ENCODE measurements at places on chromosomes 1 and 21.

DNA sequence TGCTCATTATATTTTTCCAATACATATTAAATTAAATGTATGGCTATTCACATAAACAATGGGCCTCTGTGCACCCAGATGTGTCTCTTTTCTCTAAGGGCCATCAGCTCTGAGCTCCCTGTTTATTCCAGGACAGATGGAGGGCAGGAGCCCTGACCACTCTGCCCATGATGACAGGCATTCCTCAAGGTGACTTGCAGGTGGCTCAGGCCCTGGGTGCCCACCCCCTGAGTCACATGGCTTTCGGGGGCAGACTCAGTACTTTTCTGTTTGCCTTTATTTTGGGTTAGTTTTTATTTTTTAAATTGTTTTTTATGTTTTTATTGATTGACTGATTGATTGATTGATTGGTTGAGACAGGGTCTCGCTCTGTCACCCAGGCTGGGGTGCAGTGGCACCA is 6.4 kb upstream of the LRP8 start:
- no peak for DNase-seq

GRCh38 chr1:62727656-62728407 is 39.6 kb upstream of the DOCK7 start:
- no peak for DNase-seq

DNA sequence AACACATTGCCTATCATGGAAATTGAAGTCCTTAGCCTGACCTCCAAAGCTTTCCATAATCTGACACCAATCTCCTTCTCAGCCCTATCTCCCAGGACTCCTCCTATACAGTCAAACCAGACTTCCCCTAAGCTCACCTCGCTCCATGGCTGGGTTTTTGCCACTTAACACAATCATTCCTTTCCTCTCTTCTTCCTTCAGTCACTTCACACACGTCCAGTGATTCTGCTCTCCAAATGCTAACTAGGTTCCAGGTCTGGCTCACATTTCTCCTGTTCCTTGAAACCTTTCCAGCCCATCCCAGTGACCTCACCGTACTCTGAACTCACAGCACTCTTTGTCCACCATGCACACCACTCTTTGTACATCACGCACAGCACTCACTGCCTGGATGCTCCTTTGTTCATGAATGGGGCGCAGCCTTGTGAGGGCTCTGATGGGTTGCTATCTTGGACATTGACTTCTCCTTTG is 98.4 kb downstream of the GLUL start:
- DNase-seq: no peak

DNA sequence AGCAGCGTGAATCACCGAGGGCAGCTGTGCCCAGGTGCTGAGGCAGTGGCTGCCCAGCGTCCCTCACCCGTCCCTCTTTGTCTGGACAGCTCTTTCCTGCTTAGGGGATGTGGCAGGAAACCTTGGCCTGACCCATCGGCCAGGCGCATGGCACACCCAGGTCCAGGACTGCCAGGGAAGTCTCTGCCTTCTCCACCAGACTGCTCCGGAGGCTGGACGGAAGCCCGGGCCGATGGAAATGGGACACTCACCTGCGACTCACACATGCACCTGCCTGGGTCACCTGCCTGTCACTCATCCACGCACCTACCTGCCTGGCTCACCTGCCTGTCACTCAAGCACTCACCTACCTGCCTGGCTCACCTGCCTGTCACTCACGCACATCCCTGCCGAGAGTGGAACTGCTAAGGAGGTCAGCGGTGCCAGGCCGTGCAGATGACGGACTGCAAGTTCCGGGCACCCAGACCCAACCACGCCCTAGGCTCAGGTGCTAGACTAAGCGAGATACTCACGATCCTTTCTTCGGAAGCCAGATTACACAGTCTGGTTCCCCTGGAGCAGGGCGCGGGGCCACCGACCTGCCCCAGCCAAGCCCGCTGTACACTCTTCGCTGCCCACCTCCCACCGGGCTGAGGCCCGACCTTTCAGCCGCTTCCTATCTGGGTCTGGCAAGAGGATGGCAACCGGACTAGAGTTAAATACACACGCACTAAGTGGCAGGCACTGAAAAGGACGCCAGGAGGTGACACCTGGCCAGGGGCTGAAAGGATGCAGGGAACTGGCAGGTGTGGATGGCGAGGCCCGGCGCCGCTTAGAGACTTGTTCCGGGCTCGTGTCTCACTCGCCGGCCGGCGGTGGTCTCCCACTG is 1.1 kb downstream of the UBE2J2 start:
- no peak for DNase-seq

DNA sequence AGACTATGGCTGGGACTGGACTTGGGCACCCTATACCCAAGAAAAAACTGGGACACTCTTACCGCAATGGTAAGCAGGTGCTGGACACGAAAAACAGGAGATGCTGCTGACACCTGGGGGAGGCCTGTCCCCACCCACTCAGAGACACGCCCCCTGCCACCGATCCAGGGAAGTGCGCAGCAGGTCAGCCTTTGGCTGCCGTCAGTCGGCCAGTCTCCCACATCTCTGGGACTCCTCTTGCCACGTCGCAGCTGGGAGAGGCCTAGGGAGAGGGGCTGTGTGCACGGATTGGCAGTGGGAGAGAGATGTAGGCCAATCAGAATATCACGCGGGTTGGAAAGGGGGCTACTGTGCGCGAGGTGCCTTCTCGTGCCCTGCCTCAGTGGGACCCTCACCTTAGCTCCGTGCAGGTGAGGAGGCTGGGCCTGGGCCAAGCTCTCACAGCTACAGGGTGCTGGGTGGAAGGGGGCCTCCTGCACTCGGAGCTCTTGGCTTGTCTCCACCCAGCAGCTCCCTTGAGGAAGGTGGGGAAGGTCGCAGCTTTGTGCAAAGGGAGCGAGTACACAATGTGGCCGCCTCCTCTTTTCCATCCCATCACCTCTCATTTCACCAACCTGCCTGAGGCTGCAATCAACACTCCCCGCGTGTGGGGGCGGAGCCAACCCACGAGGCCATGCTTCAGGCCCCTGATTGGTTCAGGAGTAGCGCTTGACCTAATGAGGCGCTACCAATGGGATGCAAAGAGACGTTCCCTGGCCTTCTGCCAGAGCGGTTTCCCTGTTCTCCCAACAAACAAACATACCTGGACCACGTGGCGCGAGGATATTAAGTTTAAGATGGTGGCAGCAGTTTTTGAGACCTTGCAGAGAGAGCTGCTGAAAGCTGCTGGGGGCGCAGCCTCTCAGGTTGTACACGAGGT is 25.7 kb upstream of the LDLRAP1 start:
- no peak for DNase-seq

DNA sequence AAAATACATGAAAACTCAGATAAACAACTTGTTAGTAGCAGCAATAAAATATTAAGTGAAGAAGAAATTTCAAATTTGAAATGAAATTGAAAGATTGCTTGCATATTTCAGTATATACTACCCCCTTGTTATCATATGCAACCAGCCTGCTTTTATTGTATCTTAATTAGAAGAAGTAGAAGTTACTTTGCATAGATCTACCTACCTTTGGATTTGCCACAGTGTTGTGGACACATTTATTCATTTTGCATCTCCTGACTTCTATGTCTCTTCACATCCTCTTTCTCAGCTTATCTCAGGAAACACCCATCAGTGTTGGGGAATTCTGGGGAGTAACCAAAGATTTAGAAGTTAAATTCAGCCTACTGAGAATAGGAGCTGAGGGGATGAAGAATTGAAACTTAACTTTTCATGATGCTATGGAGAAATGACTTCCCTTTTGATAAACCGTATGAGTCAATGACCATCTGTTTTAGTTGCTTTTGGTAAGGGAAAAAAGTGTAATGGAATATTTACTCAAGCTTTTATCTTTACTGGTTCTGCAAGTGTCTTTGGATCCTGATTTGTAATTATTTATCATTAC is 96.9 kb downstream of the RGL1 start:
- DNase-seq: no peak

- no peak for DNase-seq
Measured at GRCh38 chr1:198185759-198186158, 29.0 kb downstream of the NEK7 start.

- DNase-seq: no peak
Measured at GRCh38 chr1:89660224-89661061, 27.5 kb downstream of the LRRC8C start.

GRCh38 chr21:45309069-45309986 is 21.6 kb upstream of the POFUT2 start:
- no peak for DNase-seq

- DNase-seq: no peak
Measured at GRCh38 chr1:85607921-85608265, 27.3 kb downstream of the CCN1 start.

- DNase-seq: no peak
Measured at GRCh38 chr1:7975212-7975865, 13.8 kb downstream of the PARK7 start.

DNA sequence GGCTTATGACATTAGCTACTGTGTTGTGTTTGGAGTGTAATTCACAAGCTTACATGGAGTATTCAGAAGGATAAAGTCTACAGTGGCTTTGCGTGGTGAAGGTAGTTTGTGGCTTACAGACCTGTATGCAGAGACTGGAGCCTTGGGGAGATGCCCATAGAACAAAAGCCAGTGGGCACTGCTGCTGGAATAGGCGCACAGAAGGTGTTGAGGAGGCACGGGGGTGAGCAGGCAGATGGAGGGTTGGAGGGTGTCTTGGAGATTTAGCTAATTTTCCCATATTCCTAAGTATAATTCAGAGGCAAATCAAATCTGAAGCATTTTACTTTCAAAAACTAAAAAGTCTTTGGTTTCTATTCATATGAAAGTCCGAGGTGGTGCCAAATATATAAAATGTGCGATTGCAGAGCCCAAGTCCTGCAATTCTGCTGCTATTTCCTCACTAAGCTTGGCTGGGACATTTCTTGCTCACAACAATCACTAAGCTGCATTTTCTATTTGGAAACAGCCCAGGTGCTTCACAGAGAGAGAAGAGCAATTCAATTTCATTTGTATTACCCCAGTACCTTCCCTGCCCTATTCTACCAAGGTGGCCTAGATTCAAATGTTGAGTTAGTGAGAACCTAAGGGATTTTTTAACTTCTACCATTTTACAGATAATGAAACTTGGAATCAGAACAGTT is 48.5 kb downstream of the FH start:
- no peak for DNase-seq

DNA sequence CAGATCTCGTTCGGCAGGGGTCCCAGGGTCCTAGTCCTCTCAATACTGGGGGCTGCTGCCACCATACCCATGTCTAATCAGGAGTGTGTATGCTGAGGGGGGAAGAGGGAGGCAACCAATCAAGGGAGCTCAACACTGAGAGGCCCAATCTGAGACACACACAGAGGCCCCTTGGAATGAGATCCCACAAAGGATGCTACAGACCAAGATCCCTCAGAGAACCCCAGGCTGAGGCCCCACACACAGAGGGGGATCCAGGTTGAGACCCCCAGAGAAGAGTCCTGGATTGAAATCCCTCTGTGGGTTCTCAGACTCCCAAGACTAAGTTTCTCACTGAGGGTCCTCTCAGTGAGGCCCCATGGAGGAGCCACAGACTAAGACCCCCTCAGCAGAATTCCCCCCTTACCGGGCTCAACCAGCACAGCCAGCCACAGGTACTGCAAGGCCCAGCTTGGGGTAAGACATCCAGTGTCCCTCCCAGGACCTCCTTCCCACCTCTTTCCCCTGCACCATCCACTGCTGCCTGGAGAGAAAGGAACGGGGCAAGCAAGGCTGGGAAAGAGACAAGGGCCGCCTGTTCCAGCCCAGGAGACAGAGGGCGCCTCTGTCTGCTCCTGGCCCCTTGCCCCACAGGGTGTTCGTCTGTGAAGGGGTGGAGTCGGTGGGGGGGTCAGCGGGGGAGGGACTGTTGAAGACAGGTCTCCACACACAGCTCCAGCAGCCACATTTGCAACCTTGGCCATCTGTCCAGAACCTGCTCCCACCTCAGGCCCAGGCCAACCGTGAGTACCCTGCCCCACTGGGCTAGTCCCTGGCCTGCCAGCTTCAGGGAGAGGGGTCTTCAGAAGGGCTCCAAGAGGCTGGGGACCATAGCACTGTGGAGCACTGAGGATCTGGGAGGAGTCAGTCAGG is at the start of gene S100A1:
Gene S100A1 (plus strand): TSS at position 720 of the 912 bp plus-strand sequence. CDS start 2,088 bp downstream, outside the sequence.
- DNase-seq: no peak

GRCh38 chr1:232291261-232291660 is 338.7 kb downstream of the SIPA1L2 start:
- no peak for DNase-seq

GRCh38 chr1:75588779-75589475 is 22.0 kb downstream of the SLC44A5 start:
- DNase-seq: no peak

GRCh38 chr1:208058267-208058666 is 147.3 kb upstream of the CD34 start:
- no peak for DNase-seq

- no peak for DNase-seq
Measured at GRCh38 chr1:235112297-235113182, 16.1 kb downstream of the TOMM20 start.

GRCh38 chr1:87230501-87230900 is 98.2 kb upstream of the LMO4 start:
- no peak for DNase-seq

DNA sequence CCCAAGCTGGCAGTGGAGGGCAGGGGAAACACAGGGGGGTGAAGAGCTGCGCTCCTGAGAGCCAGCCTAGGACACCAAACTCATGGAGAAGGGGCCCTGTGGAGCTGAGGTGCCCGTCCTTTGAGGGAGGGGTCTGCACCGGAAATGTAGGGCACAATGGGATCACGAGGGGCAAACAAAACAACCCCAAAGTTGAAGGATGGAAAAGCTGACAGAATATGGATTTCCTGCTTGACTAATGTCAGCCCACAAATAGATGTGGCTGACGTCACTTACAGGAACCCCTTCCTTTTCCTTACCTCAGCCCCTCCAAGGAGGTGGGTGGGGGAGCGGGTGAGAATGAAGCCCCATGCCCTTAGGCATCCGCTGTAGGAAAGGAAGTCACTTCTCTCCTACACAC is 110.9 kb downstream of the KCNN3 start:
- DNase-seq: no peak

- no peak for DNase-seq
Measured at GRCh38 chr1:206930210-206930798, 8.6 kb upstream of the FCMR start.

GRCh38 chr1:210653771-210654170 is 325.1 kb downstream of the HHAT start:
- no peak for DNase-seq

- DNase-seq: no peak
Measured at GRCh38 chr1:109625601-109626560, 6.2 kb downstream of the AMPD2 start.

DNA sequence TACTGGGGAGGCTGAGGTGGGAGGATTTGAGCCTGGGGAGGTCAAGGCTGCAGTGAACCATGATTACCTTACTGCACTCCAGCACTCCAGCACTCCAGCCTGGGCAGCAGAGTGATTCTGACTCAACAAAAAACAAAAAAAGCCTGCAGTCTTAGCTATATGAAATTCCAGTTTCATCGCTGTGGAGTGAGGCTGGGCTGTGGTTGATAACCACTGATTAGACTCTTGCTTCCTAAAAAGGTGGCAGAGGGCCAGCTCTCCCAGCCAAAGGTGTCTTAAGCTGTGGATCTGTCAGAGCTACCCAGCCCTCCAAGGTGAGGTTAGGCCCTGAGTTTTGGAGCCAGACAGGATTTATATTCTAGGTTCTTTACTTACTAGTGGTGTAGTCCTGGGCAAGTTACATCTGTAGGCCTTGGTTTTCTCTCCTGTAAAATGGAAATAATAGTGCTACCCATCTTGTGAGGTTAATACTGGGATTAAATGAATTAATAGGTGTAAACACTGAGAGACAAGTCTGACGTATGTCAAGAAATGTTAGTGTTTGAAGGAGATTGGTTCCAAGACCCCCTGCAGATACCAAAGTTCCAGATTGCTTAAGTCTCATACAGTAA is 35.9 kb downstream of the TMCC2 start:
- DNase-seq: no peak

- DNase-seq: no peak
Measured at GRCh38 chr1:227816750-227817446, 1.4 kb downstream of the PRSS38 start.
